ENCODE measurements at places on chromosomes 2 and 18. TPM values are rescaled to one million over a fixed set of nuclear protein-coding genes. Genes with fewer than 3 reads are reported as not detected.

DNA sequence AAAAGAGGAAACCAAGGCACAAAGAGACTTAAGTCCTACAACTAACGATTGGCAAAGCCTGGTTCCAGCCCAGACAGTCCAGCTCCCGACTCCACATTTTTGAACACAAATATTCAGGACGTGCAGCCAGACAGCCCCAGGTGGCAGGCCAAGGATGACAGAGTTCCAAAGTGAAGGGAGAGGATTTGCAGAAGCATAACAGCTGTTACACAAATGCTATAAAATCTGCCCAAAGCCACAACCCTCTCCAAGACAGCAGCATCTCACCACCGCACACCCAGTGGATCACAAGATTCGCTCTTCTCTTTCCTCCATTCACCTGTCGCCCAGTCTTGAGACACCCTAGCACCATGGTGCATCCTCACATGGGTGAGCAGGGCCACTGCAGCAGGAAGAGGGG, 227.1 kb upstream of the ID2 start:
- DNase-seq: no peak

The CFAP221 gene
- total RNA-seq: 0.51 TPM

- DNase-seq: no peak
Observed at GRCh38 chr2:159317392-159318088, 31.0 kb upstream of the WDSUB1 start.

DNA sequence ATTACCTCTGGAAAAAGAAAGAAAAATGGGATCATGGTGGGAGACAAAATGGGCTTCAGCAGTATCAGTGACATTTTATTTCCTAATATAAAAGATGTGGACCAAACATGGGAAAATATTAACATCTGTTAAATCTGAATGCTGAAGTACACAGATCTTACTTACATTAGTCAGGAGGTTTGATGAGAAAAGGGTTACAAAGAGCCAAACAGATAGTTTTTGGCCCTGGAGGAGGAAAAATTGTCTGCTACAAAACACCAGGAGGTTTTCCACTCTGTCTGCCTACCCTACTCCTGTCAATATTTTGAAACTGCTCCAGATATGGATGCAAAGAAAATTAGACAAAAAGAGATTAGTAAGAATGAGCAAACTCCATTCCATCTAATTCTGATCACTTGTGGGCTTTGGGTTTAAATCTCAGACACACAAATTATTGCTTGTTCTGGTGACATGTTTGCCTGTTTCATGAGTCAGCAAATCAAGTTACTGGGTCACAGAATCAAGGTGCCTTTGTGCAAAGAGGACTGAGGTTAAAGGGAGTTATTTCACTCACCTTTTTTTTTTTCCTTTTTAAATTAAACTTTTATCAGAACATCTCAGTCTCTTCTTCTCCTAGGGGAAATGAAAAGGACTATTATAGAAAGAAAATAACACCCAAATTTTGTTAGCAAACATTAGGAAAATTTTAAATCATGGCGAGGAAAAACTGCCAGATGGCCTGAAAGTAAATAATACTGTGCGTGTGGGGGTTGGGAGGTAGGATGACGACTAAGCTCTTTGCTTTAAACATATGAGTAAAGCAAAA, 87.0 kb upstream of the SPATS2L start:
- no peak for DNase-seq

DNA sequence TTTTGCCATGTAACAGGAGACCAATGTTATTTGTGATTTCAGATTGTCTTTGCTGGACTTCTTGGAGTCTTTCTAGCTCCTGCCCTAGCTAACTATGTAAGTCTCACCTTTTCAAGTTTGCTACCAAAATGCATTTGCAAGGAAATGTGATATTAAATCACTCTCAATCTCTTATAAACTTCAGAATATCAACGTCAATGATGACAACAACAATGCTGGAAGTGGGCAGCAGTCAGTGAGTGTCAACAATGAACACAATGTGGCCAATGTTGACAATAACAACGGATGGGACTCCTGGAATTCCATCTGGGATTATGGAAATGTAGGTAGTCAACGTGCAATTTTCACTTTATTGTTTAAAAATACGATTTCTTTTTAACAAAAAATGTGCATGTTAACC, 3.0 kb downstream of the GKN1 start:
- DNase-seq: no peak

The DQX1 gene
- total RNA-seq: not detected

The LINC00305 gene
- not detected for total RNA-seq

GRCh38 chr2:77099961-77100360, 422.2 kb downstream of the LRRTM4 start:
- no peak for DNase-seq

Measured in Right ventricle myocardium inferior (tissue), 1 donor.